NCI-H774 (cell line): ENCODE measurements at places on chromosomes 4 and X.

DNA sequence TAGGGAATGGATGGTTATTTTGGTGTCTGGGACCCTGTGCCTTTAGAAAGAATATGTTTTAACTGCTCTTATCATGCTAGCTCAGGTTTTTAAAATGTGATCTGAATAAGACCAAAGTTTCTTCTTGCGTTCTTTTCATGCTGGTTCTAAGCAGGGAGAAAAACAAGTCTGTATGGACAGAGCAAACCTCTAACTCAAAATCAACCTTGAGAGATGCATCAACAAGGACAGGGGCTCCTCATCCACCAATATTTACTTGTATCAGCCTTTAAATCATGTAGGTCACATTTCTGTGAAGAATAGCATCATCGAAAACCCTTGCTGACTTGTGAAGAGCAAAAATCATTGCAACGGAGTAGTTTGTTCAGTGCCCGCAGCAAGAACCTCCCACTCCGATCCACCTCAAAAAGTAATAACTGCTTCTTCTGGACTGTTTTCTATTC lies 1.2 kb downstream of the ATP10D start:
- DNase-seq = no peak

- no peak for DNase-seq
Measured at GRCh38 chr4:152784490-152785350, 5.0 kb downstream of the ARFIP1 start.

DNA sequence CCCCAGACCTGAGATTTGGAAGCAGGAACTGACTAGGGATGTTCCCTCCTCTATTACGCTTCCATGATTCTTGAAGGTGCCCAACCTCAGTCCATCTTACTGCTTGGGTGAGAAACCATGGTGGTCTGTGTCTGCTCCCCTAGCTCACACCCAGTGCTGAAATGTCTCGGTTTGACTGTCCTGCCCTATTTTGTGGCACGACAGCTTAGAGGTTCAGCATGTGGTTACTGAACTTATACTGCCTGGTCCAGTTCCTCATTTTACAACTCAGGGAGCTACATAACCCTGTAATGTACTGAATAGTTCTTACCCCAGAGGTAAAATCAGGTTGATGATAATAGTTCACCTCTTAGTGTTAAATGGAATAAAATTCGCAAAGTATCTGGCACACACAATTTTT lies 203.1 kb downstream of the RBM46 start:
- DNase-seq = no peak

DNA sequence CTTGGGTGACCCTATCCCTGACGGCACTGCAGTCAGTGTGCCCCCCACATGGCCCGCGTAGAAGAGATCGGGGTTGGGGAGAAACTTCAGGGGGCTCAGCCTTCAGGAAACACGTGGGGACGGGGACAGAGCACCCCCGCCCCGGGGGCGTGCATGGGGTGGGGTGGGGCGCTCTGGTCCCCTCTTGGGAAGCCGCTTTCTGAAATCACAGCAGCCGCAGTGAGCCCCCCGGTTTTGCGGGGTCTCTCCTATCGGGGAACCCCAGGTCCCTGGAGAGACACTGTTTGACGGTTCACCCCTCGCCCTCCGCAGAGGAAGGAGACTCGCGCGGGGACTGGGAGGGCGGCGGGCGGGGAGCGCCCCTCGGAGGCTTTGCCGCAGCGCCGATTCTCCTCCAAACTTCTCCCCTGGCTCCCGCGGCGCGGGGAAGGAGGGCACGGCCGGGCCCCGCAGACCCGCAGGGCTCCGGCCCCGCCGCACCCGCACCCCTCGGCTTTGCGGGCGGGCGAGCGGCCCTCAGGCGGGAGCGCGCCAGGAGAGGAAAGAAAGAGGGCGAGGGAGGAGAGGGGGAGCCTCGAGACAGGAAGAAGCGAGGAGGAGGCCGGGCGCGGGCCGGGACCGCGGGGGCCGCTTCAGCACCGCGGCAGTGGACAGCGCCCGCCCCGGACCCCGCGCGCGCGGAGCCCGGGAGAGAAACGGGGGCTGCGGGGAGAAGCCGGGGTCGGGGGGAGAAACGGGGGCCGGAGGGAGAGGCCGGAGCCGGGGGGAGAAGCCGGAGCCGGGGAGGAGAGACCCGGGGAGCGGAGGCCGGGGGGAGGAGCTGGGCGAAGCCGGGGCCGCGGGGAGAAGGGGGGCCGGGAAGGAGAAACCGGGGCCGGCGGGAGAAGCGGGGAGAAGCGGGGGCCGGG lies 612 bp downstream of the CPLX1 start:
- DNase-seq = no peak

GRCh38 chr4:186134257-186134656 lies 29.8 kb downstream of the FAM149A start:
- DNase-seq = no peak

- DNase-seq = no peak
Measured at GRCh38 chr4:74307170-74307569, 1.1 kb upstream of the EPGN start.

GRCh38 chr4:52744588-52744987 lies 6.6 kb downstream of the ERVMER34-1 start:
- DNase-seq = no peak

DNA sequence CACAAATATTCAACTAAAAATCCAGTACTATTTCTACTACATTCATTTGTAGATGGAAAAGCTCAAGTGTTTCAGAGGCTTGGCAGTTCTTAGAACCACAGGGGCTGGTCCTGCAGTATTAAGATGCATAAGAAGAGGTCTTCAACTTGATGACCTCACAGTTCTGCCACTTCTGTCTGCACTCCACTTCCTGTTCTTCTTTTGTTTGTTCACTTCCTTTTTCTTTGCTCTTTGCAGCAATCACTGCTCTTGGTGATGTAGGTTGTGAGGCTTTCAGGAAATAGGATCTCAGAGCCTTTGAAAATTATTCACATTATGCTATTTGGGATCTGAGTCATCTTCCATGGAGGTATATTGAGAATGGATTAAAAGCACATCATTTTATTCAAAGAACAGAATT lies 602.0 kb upstream of the CPEB2 start:
- no peak for DNase-seq

GRCh38 chr4:62058571-62058970 lies 858.4 kb downstream of the ADGRL3 start:
- DNase-seq = no peak

DNA sequence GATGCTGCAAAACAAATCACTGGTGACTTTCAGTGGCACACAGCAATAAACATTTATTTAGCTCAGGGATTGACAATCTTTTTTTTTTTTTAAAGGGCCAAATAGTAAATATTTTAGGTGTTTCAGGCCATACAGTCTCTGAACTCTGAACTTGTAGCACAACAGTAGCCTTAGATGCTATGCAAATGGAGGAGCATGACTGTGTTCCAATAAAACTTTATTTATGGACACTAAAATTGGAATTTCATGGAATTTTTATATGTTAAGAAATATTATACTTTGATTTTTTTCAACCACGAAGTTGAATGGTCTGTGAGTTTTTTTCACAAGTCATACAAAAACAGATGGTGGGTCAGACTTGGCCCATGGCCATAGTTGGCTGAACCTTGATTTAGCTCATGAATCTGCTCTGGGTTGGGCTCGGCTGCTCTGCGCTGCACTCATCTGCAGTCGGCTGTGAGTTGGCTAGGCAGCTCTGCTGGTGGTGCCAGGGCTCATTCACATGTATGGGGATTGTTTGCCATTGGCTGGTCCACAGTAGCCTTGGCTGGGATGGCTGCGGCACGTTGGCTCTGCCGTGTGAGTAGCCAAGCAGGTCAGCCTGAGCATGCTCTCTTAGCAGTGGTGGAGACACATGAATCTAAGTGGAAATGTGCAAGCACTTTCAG lies 231.7 kb upstream of the PGRMC2 start:
- DNase-seq = no peak

- DNase-seq = no peak
Measured at GRCh38 chrX:65300104-65300809, 234.3 kb downstream of the LAS1L start.

DNA sequence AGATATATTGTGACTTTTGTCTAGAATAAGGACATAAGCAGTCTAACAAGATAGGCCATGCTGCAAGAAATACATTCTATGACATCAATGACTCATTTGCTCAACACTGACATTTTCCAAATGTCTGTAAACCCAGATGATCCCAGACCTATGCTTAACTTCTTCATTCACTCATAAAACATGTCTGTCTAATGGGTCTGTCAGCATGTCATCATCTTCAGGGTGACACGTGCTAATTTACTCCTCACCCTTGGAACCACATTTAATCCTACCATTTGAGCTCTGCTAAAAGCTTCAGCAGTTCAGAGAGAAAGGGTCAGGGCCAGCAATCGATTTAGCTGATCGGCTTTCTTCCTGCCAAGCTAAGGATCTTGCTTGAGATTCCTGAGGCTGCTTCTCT lies 109.4 kb upstream of the MAP3K15 start:
- no peak for DNase-seq

- DNase-seq = no peak
Measured at GRCh38 chr4:110071466-110071865, 126.9 kb downstream of the ELOVL6 start.

GRCh38 chr4:24840826-24841543 lies 45.6 kb downstream of the SOD3 start:
- no peak for DNase-seq

- DNase-seq = no peak
Measured at GRCh38 chr4:26987191-26987590, 126.5 kb downstream of the STIM2 start.

GRCh38 chrX:32448320-32448719 lies 763.0 kb downstream of the DMD start:
- no peak for DNase-seq

DNA sequence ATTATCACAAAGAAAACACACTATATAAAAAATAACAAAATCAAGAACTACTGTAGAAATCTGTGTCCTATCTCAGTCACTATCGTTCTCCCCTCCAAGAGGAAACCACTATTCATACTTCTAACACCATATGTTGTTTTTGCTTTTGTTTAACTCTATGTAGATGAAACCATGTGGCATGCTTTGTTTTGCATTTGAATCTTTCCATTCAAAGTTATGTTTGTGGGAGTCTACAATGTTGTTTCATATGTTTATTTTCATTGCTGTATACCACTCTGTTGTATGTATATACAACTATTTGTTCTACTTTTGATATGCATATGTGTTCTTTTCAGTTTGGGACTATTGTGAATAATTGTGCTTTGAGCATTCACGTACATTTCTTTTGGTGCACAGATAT lies 116.1 kb downstream of the PABPC4L start:
- no peak for DNase-seq

DNA sequence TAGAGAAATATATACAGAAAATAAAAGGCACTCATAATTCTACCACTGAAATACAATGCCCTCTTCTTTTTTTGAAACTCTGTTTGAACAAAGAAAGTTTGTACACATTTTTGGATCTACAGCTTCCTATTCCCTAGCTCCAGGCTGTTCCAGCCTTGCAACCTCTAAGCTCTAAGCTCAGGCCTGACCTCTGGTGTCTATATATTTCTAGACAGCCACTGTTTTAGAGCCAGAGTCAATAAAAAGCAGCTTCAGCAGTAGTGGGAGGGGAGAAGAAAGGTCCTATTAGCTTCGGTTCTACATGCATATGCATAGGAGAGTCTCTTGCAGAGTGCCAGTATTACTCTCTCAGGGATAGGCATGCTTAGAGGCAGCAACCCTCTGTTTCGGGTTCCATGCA lies 39.7 kb downstream of the CLDN2 start:
- no peak for DNase-seq

GRCh38 chr4:182338746-182339145 lies 95.5 kb downstream of the TENM3 start:
- DNase-seq = no peak

DNA sequence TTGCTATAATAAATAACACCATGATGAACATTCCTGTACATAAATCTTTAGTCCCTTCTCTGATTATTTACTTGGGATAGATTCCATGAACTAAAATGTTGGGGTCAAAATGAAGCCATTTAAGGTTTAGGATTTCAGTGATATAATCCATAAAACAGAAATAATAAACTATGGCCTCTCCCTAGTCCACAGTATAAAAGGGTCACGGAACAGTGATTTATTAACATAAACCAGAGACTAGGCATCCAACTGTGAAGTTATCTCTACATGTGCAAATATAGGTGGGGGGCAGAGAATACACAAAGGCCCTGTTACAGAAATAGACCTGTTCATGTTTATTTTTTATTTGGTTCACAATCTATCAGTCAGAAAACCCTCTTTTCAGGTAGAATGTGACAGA lies 499.1 kb upstream of the SLIT2 start:
- DNase-seq = no peak

GRCh38 chrX:105464618-105465017 lies 244.1 kb upstream of the TEX13A start:
- DNase-seq = no peak

DNA sequence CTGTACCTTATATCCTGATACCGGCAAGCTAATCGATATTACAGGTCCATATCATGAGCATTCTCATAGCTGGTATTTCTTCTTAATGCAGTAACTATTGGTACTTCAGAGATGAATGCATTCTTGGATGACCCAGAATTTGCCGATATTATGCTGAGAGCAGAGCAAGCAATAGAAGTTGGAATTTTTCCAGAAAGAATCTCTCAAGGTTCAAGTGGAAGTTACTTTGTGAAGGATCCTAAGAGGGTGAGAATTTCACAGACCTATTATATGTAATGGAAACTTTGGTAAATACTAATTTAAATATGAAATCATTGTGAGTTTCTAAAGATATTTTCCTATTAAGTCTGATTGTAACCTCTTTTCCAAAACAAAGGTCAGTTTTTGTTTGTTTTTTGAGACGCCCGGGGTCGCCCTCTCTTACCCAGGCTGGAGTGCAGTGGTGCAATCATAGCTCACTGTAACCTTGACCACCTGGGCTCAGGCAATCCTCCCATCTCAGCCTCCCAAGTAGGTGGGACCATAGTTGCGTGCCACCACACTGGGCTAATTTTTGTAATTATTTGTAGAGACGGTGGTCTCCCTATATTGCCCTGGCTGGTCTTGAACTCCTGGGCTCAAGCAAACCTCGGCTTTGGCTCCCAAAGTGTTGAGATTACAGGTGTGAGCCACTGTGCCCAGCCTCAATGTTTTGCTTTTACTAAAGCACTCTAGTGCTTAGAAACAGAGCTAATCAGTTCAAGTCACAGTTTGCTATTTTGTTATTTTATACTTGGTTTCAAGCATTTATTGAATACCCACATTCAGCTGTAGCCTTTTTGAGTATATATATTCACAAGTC lies 18.6 kb downstream of the PI4K2B start:
- DNase-seq = no peak

DNA sequence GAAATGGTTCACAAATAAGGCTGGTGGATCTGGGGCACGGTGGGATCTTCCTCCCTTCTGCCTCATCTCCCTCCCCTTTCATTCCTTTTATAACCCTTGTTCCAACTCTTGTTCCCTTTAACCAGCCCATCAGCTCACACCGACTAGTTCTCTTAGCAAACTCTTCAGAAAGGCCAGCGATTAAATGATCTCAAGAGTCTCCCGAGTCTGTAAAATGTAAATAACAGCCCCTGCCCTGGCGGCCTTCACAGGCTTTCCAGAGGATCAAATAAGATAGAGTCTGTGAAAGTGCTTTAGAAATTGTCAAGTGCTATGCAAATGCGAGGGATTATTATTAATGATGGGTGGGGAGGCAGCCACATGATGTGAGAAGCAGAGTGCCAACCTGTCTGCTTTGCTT lies 27.1 kb downstream of the TSC22D3 start:
- no peak for DNase-seq
